Stimulated activated naive CD8-positive, alpha-beta T cell treated with anti-CD3 and anti-CD28 coated beads, Interleukin-15, amount 100 ng/mL, for 72 hours (primary cell): ENCODE measurements at places on chromosomes 11 and 22.

GRCh38 chr11:30991376-30991775, 378.2 kb downstream of the DCDC1 start:
- no peak for DNase-seq

- no peak for DNase-seq
These were observed 47.1 kb upstream of the UCP3 start for GRCh38 chr11:74055938-74056337.

GRCh38 chr22:50208939-50209892, 8.4 kb downstream of the SELENOO start:
- DNase-seq: peak; percentile 10

DNA sequence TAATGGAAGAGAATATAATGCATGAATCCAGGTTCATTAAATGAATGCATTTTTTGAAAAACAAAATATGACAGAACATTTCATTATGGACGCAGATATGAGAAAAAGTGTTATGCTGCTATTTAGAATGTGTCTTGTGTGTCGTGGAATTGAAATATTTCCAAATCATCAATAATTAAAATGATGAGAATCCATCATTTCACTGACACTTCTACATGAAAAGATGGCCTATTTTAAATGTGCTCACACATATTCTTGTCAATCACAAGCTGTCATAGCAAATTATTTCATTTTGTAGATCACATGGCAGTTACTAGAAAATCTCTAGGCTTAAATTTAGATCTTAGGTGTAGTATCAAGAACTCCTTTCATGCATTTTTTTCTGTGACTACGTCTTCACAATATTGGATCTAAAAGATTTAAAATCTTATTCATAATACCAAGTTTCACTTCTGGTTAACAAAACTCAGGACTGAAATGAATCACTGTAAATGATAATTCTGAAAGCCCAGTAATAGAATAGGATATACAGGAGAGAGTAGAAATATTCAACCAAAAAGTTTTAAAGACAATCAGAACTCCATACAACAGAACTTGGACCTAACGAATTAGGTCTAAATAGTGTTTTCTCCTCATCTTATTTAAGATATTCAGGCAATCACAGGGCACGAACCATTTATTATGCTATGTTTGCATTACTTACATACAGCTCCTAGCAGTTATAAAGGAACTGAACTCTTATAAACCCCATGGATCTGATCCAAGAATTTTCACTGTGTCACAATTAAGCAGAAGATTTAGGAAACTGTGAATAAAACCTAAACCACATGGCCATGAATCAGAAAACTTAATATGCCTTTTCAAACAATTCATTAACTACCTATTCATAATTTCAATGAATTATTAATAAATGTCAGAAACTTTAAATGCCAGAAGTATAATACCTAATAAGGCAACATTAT, 67.7 kb downstream of the DCDC1 start:
- no peak for DNase-seq

DNA sequence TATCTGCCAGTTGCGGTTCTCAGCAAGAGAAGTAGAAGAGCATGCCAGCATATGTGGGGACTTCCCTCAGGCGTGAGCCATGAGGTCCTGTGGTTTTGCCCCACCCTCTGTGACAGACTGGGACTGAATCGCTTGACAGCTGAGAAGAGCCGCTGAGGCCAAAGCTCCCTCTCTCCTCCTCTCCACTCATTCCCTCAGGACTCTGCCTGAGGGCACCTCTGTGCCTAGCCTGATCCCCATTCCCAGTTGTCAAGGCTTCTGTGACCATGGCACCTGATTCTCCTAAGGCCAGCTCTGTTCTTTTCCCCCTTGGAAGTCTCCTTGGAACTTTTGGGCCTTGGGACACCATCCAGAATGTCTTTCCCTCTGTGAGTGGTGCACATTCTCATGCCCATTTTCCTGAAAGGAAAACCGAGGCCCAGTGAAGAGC, 27.0 kb downstream of the ART5 start:
- peak; percentile 39 for DNase-seq

GRCh38 chr11:134332189-134332631, 422 bp downstream of the GLB1L2 start:
- DNase-seq: no peak

DNA sequence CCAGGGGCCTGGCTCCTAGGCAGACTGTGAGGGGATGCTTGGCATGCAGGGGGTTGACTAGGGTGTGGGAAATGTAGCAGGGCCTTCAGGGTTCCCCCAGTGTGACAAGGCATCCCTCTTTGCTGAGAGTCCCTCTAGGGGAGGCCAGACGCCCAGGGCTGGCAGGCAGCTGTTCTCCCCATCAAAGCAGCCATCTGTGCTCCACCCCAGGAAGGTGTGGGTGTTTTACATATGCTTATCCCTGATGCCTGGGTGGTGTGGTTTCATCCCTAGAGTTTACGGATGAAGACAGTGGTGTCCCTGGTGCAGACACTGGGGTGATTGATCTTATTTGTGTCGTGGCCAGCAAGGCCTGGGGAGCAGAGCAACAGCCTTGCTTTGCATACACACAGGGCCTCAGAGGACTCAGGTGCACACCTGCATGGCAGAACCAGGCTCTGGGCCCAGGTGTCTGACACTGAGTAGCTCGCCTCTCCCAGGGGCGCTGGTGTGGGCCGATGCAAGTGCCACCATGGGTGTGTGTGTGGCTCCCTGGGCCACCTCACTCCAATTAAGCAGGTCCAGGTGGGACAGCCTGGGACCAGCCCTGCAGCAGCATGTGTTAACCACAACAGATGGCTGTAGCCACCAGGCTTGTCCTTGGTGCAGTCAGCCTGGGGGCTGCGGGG, 74.2 kb downstream of the MED15 start:
- DNase-seq: no peak

GRCh38 chr11:12149672-12150225, 39.4 kb downstream of the MICAL2 start:
- peak; percentile 52 for DNase-seq

DNA sequence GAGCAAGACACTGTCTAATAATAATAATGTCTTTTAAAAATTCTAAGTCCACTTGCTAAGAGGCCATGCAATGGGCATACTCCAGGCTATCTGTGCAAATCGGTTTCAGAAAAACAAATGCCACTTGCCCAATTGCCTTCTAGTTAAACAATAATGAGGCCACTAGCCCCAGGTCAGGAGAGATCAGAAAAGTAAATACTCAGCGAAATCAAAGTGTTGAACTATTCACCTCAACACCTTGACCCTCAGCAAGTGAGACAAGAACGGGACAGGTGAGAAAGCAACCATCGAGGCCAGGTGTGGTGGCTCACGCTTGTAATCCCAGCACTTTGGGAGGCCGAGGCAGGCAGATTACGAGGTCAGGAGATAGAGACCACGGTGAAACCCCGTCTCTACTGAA, 72.3 kb upstream of the SYN3 start:
- DNase-seq: no peak

GRCh38 chr11:124976531-124976930, 22.5 kb downstream of the CCDC15 start:
- no peak for DNase-seq

DNA sequence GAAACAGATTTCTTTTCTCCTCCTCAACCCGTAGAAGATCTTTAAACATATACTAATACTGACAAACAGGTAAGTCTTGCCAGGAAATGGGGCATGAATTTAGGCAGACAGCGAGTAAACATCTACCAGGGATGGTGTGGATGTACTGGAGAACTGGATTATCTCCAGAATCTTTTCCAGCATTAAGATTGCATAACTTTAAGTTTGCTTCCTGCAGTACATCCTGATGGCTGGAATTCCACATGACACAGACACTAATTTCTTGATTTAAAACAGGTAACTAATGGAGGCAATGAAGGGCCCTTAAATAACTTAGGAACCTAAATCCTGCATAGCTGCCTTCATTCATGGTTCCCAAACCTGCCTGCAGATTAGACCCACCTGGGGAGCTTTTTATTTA, 40.7 kb downstream of the JHY start:
- DNase-seq: no peak

GRCh38 chr11:64537876-64538275, 53.1 kb upstream of the SLC22A12 start:
- DNase-seq: no peak

GRCh38 chr22:22410121-22410520, 98.4 kb downstream of the ZNF280B start:
- DNase-seq: no peak

GRCh38 chr11:132122735-132123134, 752.3 kb downstream of the NTM start:
- no peak for DNase-seq

DNA sequence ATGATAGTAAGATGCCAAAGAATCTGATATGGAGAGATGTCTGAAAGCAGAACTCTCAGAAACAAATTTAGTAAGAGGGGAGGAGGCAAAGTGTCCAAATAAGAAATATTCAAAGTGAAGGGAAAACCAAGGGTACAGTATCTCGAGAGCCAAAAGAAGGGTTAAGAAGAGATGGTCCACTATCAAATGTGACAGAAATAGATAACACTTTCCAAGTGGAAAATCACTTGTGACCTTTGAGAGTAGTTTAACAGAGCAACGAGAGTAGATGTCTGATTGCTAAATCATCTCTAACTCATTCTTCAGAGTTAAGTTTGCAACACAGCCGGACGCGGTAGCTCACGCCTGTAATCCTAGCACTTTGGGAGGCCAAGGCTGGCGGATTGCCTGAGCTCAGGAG, 4.3 kb upstream of the BUD13 start:
- DNase-seq: no peak

GRCh38 chr11:29317694-29318093, 699.1 kb downstream of the KCNA4 start:
- no peak for DNase-seq

DNA sequence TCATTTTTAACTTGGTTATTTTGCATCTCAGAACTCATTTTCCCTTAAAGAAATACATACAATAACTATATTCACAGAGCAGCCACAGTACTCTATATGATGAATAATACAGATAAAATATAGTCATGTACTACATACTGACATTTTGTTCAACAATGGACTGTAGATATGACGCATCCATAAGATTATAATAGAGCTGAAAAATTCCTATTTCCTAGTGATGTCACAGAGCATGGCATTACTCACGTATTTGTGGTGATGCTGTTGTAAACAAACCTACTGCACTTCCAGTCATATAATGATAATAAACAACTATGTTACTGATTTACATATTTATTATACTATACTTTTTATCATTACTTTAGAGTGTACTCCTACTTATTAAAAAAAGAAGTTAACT, 38.7 kb downstream of the NARS2 start:
- DNase-seq: no peak

DNA sequence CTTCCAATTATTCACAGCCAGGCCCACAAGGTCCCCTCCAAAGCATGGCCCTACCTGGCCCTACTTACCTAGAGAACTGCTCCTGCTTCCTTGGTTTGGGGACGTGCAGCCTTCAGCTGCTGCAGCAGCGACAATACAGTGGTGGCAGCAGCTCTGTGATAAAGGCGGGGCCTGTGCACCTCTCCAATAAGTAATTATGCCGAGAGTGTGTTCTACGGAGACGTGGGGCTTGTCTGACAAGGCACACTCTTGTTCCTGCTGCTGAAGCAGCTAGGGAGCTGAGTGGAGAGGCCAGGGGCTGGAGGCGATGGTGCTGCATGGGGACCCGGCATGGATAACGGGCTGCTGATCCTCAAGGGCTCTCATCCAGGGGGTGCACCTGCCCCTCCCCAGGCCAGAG, 98.0 kb upstream of the THY1 start:
- DNase-seq: no peak

- no peak for DNase-seq
These were observed 11.0 kb upstream of the SHANK2 start for GRCh38 chr11:71263386-71263785.

GRCh38 chr11:134502153-134502550, 90.1 kb upstream of the B3GAT1 start:
- no peak for DNase-seq

- no peak for DNase-seq
These were observed 67.3 kb upstream of the CDON start for GRCh38 chr11:126129727-126130671.

DNA sequence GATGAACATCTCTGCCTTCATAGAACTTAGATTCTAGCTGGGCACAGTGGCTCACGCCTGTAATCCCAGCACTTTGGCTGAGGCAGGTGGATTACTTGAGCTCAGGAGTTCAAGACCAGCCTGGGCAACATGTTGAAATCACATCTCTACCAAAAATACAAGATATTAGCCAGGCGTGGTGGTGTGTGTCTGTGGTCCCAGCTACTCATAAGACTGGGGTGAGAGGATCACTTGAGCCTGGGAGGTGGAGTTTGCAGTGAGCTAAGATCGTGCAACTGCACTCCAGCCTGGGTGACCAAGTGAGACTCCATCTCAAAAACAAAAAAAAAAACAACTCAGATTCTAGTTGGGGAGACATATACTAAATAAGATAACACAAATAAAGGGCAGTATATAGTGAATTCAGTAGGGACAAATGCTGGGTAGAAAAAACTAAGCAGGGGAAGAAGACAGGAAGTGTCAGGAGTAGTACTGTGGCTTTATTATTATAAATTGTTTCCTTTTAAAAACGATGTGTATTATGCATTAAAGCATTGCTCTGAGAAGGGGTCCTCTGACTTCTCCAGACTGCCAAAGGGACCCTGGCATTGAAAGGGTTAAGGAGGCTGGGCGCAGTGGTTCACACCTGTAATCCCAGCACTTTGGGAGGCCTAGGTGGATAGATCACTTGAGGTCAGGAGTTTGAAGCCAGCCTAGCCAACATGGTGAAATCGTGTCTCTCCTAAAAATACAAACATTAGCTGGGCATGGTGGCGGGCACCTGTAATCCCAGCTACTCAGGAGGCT, 46.7 kb downstream of the PACS1 start:
- DNase-seq: peak; percentile 40

GRCh38 chr22:37511395-37512104, 7.7 kb downstream of the CARD10 start:
- DNase-seq: no peak

- no peak for DNase-seq
These were observed 262.6 kb upstream of the SORL1-AS1 start for GRCh38 chr11:121715405-121715804.

DNA sequence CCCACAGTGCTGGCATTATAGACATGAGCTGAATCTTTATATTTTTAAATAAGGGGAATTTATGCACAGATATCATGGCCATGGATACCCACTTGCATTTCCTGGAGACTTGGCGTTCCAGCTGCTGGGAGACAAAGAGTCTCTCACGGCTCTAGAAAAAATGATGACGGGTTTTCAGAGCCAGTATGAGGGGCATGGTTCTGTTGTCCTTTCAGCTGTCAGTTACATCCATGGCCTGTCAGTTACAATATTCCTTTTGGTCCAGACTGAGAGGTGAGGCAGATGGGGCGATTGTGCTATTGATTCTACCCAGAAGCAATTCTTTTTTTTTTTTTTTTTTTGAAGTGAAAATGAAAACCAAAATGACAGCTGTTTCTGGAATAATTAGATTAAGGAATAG, 29.7 kb downstream of the USH1C start:
- no peak for DNase-seq

DNA sequence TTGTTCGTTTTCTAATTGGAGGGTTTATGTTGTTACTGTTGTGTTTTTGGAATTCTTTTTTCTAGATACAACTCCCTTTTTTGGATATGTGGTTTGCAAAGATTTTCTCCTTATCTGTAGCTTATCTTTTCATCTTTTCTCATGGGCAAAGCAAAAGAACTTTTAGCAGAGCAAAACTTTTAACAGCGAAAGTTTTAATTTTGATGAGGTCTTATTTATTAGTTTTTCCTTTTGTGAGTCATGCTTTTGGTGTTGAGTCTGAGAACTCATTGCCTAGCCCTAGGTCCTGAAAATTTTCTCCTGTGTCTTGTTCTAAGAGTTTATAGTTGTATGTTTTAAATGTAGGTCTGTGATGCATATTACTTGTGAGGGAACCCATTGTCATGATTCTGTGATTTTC, 99.4 kb downstream of the TEAD1 start:
- DNase-seq: no peak
